Osteocyte (in vitro differentiated cells): ENCODE measurements at places on chromosomes 5 and 9. TPM values are rescaled to one million over a fixed set of nuclear protein-coding genes. Genes with fewer than 3 reads are reported as not detected.

- no peak for DNase-seq
- no peak overlapping the region for H3K27ac ChIP-seq
- H3K27me3 ChIP-seq = no peaks in the 10 kb centered on the region
- H3K4me1 ChIP-seq = no peaks in the 10 kb centered on the region
- H3K4me3 ChIP-seq = no peak overlapping the region
- H3K36me3 ChIP-seq = no peaks in the 10 kb centered on the region
These were observed 284.5 kb downstream of the IRX2 start for GRCh38 chr5:2466966-2467365.

DNA sequence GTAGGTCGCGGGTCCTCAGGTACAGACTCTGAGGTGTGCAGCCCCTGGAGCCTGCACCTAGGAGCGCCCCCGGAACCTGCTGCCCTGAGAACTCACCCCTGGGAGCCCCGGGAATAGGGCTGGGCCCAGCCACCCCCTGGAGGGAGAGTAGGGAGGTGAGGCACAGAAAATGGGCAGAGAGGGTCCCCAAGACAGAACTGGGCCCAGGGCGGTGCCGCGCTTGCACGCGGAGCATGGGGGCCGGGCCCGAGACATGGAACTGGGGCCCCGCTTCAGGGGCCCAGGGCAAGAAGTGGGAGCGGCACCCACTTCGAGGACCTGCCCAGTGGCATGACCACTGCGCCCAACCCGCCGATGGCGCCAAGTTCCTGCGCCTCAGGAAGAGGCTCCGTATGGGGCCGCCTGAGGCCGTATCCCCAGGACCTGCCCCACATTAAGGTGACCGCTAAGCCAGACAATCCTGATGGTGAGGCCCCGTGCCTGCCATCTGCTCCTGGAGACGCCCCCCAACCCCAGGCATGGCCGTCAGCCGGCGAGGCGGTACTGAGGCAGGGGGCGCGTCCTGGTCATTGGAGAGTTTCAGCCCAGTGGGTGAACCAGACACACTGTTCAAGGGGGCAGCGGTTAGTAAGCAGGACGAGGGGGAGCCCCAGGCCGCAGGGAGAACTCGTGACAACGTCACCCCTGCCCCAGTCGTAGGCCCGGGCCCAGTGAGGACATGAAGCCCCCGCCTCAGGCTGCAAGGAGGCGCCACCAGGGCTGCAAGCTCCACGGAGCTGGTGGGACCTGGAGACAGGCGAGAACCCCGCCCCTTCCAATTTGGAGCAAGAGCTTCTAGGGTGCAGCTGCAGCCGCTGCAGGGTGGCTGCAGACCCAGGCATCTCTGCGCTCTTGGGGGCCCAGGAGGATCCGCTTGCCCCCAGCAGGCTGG, 89.5 kb upstream of the PUM3 start:
- DNase-seq = no peak
- H3K27me3 ChIP-seq = peaks cover 13% of the 10 kb centered on the region
- no peaks in the 10 kb centered on the region for H3K36me3 ChIP-seq
- no peaks in the 10 kb centered on the region for H3K4me1 ChIP-seq
- H3K4me3 ChIP-seq = no peak overlapping the region

DNA sequence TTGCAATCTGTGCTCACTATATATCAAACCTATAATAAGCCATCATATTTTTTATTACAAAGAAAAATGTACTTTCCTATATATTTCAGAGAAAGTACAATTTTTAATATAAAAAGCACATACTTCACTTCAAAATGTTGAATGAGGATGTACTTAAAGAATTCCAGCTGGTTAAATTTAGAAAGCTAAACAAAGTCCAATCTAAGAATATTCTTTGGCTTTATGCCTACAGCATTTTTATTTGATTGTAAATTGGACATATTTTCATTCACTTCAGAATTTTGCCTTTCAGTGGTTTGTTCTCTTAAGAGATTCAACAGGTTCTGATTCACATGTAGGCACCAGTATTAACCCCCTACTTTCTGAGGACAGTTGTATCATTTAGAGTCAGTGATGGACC, 533.8 kb downstream of the CAAP1 start:
- H3K36me3 ChIP-seq = no peaks in the 10 kb centered on the region
- H3K4me3 ChIP-seq = no peak overlapping the region
- H3K27me3 ChIP-seq = peaks cover 44% of the 10 kb centered on the region
- peaks cover 2% of the 10 kb centered on the region for H3K4me1 ChIP-seq
- H3K27ac ChIP-seq = no peak overlapping the region

GRCh38 chr5:3684118-3684517, 88.5 kb downstream of the IRX1 start:
- DNase-seq = no peak
- no peaks in the 10 kb centered on the region for H3K27me3 ChIP-seq
- H3K36me3 ChIP-seq = no peaks in the 10 kb centered on the region
- H3K4me1 ChIP-seq = no peaks in the 10 kb centered on the region
- no peak overlapping the region for H3K4me3 ChIP-seq
- no peak overlapping the region for H3K27ac ChIP-seq

- DNase-seq = no peak
- peaks cover 7% of the 10 kb centered on the region for H3K27me3 ChIP-seq
- H3K36me3 ChIP-seq = no peaks in the 10 kb centered on the region
- no peak overlapping the region for H3K4me3 ChIP-seq
- peaks cover 15% of the 10 kb centered on the region for H3K4me1 ChIP-seq
- H3K27ac ChIP-seq = no peak overlapping the region
These were observed 330.9 kb upstream of the GRIA1 start for GRCh38 chr5:153159616-153160015.

- H3K4me1 ChIP-seq = no peaks in the 10 kb centered on the region
- no peak for DNase-seq
- no peak overlapping the region for H3K27ac ChIP-seq
- peaks cover 2% of the 10 kb centered on the region for H3K27me3 ChIP-seq
- H3K4me3 ChIP-seq = no peak overlapping the region
These were observed 126.2 kb upstream of the FTMT start for GRCh38 chr5:121725450-121725849.

- DNase-seq = no peak
- H3K27ac ChIP-seq = no peak overlapping the region
- H3K4me1 ChIP-seq = peaks cover 4% of the 10 kb centered on the region
- no peaks in the 10 kb centered on the region for H3K27me3 ChIP-seq
These were observed 485.6 kb upstream of the NUDT12 start for GRCh38 chr5:104048231-104048630.

- H3K4me3 ChIP-seq = no peak overlapping the region
- peaks cover 10% of the 10 kb centered on the region for H3K27me3 ChIP-seq
- H3K27ac ChIP-seq = no peak overlapping the region
- H3K4me1 ChIP-seq = peaks cover 11% of the 10 kb centered on the region
- peaks cover 2% of the 10 kb centered on the region for H3K36me3 ChIP-seq
These were observed 9.8 kb upstream of the TLX3 start for GRCh38 chr5:171299228-171299627.

DNA sequence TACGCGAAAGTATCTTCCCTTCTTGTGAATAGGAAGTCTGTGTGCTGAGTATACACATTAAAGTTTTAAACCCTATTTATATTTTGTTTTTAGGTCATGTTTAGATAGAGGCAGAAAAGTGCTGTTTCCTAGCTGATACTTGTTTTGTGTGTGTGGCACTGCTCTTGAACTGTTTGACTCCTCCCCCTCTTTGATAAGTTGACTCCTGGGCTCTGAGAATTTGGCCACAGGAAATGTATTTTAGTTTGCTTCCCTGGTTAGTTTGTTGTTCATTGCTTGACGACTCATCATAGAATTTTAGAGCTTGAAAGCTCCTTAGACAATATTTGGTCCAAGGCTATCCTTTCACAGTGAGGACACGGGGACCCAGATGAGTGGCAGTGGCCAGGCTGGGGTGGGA, 2.0 kb upstream of the CDC14B start:
- no peaks in the 10 kb centered on the region for H3K36me3 ChIP-seq
- DNase-seq = no peak
- peaks cover 13% of the 10 kb centered on the region for H3K4me1 ChIP-seq
- H3K27ac ChIP-seq = no peak overlapping the region

DNA sequence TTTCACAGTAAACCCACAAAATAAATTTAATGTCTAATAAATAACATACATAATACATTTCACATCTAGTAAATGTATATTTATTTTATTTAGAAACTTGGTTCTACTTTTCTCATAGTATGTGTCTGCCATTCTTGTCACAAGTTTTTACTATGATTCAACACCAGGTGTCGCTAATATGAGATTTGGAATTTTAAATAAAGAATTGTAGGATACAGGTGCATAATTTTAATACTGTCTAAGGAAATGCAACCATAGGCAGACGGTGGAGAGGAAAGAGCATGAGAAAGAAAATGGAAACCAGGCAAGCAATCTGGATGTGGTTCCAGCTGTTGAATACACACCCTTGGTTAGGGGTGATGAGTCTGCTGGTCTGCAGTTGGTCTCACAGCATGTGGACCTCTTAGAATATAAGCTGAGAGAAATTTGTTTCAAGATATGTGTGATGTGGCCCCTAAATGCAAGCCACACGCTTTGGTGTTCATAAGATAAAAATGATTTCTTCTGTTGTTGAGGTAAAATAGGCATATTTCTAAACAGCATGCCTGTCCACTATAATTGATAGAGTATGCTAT, 114.7 kb upstream of the TXNDC8 start:
- H3K4me1 ChIP-seq = no peaks in the 10 kb centered on the region

GRCh38 chr5:123438902-123439301, 15.7 kb upstream of the CEP120 start:
- H3K4me1 ChIP-seq = no peaks in the 10 kb centered on the region
- no peaks in the 10 kb centered on the region for H3K27me3 ChIP-seq
- H3K4me3 ChIP-seq = no peak overlapping the region
- DNase-seq = no peak
- no peak overlapping the region for H3K27ac ChIP-seq
- H3K36me3 ChIP-seq = no peaks in the 10 kb centered on the region

DNA sequence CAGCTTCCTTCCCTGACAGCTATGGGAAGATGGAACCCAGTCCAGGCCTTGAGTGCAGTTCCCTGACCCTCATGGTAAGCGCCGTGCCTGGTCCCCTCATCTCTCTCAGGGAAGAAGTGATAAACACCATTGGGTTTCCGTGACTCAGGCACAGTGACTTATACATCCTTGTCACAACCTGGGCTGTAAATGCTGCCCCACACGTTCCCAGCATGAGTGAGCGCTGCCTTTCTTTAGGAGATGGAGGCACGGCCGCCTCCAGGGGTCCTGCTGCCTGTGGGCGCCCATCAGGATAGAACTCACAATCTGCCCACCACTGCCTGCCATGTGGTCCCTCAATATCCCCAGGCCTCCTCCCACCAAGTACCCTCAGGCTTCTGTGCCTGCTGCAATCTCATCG, 8.3 kb upstream of the NKD2 start:
- DNase-seq = peak; percentile 75
- H3K4me3 ChIP-seq = no peak overlapping the region
- H3K36me3 ChIP-seq = no peaks in the 10 kb centered on the region
- H3K27ac ChIP-seq = no peak overlapping the region
- H3K27me3 ChIP-seq = peaks cover 49% of the 10 kb centered on the region
- H3K4me1 ChIP-seq = peaks cover 6% of the 10 kb centered on the region

- peaks cover 22% of the 10 kb centered on the region for H3K4me1 ChIP-seq
- H3K4me3 ChIP-seq = no peak overlapping the region
- no peaks in the 10 kb centered on the region for H3K27me3 ChIP-seq
- no peak overlapping the region for H3K27ac ChIP-seq
These were observed 21.1 kb downstream of the AP3B1 start for GRCh38 chr5:78273436-78273835.

GRCh38 chr5:55159763-55160492, at the start of gene GPX8:
Gene GPX8, plus strand, starts transcription at chr5:55160171. Its CDS starts 22 bp downstream, at chr5:55160193.
- peak within 1 kb of the TSS; percentile 97 for H3K27ac ChIP-seq
- peaks cover 24% of the 10 kb centered on the region for H3K4me1 ChIP-seq
- H3K36me3 ChIP-seq = peaks cover 19% of the 10 kb centered on the region
- peak within 1 kb of the TSS; percentile 90 for H3K4me3 ChIP-seq

SGTB gene
- 18.2 and 18.8 TPM in 2 replicates for total RNA-seq

OR1J2 gene
- total RNA-seq = not detected in 2 replicates

WNT8A gene
- not detected in 2 replicates for total RNA-seq

GABRP gene
- total RNA-seq = not detected in 2 replicates

DNM1 gene
- total RNA-seq = 40.2 and 45.4 TPM in 2 replicates

UNC13B gene
- total RNA-seq = 24.5 and 24.9 TPM in 2 replicates

PCDHB2 gene
- 91.5 and 92.7 TPM in 2 replicates for total RNA-seq

TMEFF1 gene
- 8.6 and 9.1 TPM in 2 replicates for total RNA-seq

LAMC3 gene
- total RNA-seq = 0.68 and 1.0 TPM in 2 replicates

HEMGN gene
- total RNA-seq = not detected in 2 replicates

PTGER4 gene
- total RNA-seq = 68.0 and 70.0 TPM in 2 replicates

ZNF658 gene
- total RNA-seq = 5.1 and 5.5 TPM in 2 replicates
